ENCODE measurements at places on chromosomes 12 and 14.
A peak's percentile ranks its signal among the peaks of the same experiment; 100 is the strongest.

DNA sequence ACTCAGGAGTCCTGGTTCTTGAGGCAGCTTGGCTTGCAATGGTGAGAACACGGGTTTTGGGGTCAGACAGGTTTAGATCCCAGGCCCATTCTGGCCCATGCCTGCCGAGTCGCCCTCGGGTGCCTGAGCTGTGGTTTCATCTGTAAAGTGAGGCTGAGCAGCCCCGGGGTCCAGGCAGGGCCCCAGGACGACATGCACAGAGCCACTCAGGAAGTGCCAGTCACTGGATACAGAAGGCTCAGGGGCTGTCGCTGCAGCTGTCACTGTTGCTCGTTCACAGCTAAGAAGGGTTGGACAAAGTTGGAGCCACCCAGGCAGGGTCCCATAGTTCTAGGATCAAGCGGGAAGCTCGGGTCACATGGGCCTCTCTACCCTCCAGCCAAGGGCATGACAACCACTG lies 403.1 kb downstream of the BCL11B start:
- DNase-seq = no peak

- DNase-seq = no peak
These were observed 3.1 kb downstream of the C14orf180 start for GRCh38 chr14:104582662-104583061.

- no peak for DNase-seq
These were observed 54.9 kb downstream of the ATF7 start for GRCh38 chr12:53571295-53571694.

- peak; percentile 99 for DNase-seq
These were observed 14.0 kb downstream of the KCTD10 start for GRCh38 chr12:109462868-109463692.

GRCh38 chr12:7156259-7157197 lies 26.4 kb downstream of the CLSTN3 start:
- DNase-seq = no peak

DNA sequence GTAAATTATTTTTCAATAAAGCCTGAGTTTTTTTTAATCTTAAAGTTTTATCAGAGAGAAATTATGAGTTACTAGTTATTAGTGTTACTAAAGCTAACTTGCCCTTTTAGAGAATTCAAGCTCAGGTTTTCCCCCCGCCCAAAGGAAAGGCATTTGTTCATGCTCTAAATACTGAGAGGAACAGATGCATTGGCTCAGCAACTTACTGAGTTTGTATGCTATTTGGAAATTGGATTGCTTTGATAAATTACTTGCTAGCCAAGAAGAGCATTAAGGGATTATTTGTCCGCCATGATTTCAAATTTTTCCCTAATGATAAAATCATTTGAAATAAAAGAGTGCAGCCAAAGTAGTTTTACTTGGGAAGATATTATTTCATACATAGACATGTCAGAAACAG lies 149.4 kb downstream of the METTL25 start:
- DNase-seq = no peak

GRCh38 chr12:131617596-131618302 lies 93.1 kb upstream of the SFSWAP start:
- DNase-seq = no peak

DNA sequence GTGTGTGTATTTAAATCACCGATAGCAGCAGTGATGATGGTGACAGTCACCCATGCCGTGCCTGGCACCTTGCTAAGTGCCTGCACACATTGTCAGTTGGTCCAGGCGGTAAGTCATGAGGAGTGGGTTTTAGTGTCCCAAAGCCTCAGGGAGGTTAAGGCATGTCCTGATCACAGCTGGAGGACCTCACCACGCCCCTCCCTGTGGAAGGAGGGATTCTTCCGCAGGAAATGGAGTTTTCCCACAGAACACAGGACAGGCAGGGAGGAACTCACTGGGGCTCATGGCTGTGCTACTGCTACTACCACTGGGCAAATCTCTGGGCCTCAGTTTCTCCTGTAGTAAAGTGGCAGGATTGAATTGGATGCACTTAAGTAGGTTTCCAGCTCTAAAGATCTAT lies 142.3 kb downstream of the CACNA1C start:
- DNase-seq = no peak

DNA sequence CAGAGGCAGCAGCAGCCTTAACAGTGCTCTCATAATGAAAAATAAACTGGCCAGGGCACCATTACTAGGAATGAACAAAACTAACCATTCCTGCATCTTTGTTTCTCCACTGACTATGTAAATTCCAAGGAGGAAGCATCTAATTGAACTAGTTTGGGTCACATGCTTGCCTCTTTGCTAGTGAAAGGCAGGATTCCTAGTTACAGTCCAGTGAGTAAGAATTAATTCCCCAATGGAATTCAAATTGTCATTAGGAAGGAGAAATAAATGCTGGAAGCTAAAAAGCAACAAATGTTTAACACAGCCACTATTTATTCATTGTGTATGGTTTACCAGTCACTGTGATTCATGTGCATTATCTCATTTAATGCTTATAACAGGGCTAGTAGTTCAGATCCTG lies 316.0 kb downstream of the CCDC91 start:
- no peak for DNase-seq

- no peak for DNase-seq
These were observed 89.1 kb downstream of the FOXN4 start for GRCh38 chr12:109219938-109220337.

- no peak for DNase-seq
These were observed 255.9 kb upstream of the ARID2 start for GRCh38 chr12:45473636-45474035.

DNA sequence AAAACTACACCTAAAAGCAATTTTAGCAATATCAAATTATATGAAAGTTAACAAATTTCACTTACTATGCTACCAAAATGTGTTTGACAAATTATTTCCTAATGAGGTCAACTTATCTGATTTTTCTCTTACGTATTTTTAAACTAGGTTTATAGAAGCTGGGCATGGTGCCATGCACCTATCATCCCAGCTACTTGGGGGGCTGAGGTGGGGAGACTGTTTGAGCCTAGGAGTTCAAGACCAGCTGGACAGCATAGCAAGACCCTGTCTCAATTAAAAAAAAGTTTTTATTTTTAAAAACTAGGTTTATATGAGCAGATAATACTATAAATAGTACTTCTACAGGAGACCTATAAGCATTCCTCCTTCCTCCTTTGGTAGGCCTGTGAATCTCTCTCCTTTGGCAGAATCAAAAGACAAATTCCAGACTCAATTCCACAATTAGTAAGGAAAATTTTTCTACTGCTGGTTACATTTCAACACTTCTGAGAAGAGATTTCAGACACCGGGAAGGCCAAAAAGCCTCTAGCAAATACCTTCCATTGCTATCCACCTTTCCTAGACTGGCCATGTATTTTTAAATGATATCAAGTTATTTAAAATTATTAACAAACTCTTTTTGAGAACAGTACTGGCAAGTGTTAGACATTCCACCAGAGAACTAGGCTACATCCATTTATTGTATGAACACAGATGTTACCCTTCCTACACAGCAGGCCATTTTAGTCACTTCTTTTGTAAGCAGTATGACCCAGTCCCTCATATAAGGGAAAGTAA lies 34.4 kb downstream of the CDK17 start:
- DNase-seq = no peak

GRCh38 chr12:54304187-54304810 lies 3.5 kb upstream of the NFE2 start:
- no peak for DNase-seq

DNA sequence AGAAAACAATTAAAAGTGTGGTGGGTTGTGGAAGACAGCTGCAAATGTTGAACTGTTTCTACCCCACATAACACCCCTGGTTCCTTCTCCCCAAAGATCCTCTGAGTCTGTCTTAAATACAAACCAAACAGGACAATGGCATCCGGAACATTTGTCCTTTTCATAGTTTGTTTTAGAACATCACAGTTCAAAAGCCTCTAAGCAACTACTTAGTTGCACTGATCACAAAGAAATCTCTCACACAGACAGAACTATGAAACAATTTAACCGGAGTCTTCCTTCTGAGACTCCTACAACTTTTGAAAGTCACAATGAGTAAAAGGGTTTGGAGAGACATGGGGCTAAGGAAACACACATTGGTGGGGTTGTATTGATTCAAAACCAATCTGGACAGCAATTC lies 125.6 kb downstream of the SLC25A21 start:
- no peak for DNase-seq

Data from fibroblast of skin of left quadriceps (primary cell).